ENCODE measurements at places on chromosomes 12 and 14.

GRCh38 chr12:126210448-126210847, 1145.2 kb downstream of the AACS start:
- no peak for DNase-seq

GRCh38 chr14:33480071-33480886, 470.6 kb downstream of the EGLN3 start:
- DNase-seq, result no peak

GRCh38 chr14:72605096-72605920, 288.6 kb downstream of the DPF3 start:
- DNase-seq, result no peak

- no peak for DNase-seq
Measured at GRCh38 chr14:56185992-56186391, 67.8 kb downstream of the PELI2 start.

DNA sequence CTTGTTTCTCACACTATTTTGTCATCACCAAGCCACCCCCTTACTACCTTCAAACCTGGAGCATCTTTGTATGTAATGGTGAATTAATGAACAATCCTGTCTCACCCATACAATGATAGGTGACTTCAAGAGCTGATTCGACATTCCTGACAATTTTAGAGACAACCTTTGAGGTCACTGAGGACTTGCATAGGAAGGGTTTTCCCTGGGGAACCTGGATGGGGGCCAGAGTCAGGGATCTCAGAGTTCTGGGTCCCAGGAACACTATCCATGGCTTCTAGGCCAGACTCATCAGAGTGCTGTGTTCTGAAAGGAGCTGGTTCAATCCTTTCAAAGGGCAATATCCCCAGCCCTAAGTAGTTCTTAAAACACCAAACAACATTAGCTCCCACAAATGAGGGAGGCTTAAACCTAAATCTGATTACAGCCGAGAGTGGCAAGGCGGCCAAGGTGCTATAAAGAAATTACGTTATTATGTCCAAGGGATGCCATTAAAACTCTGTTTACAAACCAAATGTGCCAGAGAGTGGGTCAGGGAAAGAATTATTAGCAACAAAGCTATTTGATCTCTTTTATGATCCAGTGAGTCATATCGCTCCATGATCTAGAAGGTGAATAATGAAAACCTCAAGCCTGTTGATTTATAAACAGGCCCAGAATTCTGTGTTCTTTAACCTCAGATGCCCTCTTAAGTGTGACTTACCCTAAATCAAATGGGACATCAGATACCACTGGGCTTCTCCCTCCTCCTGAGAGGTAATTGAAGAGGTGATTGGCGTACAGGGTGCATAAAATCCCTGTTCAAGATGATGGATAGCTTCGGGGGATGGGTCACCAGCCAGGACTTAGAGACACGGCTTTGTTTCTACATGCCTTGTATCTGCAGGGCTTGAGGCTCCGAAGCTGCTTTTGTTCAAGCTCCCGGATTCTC, 230.2 kb upstream of the TBX3 start:
- no peak for DNase-seq

DNA sequence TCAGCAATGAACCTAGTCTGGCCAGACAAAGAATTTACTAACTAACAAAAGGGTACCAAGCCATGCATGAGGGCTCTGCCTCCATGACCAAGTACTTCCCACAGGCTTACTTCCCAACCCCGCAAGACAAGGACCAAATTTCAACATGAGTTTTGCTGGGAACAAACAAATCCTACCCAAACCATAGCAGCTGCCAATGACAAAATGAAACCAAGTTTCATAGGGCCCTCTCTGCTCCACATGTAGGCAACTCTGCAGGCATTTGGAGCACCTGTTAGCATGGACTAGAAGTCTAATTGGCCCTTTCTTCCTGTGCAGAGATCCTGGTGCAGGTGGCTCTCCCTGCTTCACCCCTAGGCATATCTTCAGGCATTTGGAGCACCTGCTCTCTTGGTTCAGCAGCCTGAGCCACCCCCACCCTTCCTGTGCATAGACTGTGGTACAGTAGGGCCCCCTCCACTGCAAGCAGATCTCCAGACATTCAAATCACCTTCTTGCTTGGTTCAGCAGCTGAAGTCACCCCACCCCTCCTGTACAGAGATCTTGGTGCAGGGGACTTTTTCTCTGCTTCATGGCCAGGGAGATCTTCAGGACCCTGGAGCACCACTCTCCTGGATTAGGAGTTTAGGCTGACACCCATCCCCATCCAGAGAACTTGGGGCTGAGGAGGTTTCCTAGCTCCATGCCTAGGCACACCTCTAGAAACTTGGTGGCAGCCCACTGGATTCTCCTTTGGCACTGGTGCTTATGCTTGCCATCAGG, 308.7 kb downstream of the RPAP3 start:
- DNase-seq, result peak; percentile 28

GRCh38 chr12:72272091-72272661, at the start of gene TRHDE:
Gene TRHDE (plus strand): TSS chr12:72272370. CDS start chr12:72272644, 274 bp downstream.
- no peak for DNase-seq

DNA sequence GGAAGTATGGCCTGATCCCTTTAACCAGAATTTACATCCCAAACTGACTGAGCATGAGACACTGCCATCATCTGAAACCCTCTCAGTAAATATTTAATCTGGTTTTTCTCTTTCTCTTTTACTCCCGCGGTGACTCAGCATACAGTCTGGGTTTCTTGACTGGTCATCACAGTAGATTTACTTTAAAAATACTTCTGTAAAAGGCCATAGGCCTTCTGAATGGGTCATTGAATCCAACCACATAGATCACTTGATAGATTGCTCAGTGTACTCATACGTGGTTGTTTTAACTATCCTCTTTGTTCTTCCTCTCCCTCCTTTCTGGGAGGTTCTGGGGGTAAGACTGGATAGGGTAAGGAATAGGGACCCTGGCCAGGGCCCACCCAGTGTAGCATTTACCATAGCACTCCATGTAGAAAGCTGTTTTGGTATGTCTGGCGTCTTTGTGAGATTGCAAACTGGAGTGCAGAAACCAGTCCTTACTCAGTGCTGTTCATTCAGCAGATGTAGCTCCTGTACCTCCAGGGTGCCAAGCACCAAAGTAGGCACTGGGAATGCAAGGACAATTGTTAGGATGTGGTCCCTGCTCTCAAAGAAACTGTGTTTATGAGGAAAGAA, 165.7 kb downstream of the SRGAP1 start:
- no peak for DNase-seq

- no peak for DNase-seq
Measured at GRCh38 chr14:47040550-47040949, 389.0 kb upstream of the RPL10L start.

GRCh38 chr12:39401459-39401858, 41.5 kb downstream of the KIF21A start:
- no peak for DNase-seq

DNA sequence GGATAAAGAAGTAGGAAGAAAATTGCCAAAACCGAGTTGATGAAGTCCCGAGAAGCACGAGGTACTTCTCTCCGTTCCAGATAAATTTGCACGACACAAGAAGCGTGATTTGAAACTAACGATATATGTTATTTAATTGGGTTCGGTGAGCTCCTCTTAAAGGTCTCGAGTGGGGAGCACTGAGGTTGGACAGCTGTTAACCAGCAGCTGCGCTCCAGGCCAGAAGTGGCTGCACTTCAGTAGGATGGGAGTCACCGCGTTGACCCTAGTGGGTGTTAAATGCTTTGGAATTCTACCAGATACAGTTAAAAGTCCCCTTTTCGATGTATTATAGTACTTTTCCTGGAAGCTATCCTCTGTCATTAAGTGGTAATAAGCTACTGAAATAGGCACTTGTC, 953 bp upstream of the DCAF5 start:
- DNase-seq, result no peak

DNA sequence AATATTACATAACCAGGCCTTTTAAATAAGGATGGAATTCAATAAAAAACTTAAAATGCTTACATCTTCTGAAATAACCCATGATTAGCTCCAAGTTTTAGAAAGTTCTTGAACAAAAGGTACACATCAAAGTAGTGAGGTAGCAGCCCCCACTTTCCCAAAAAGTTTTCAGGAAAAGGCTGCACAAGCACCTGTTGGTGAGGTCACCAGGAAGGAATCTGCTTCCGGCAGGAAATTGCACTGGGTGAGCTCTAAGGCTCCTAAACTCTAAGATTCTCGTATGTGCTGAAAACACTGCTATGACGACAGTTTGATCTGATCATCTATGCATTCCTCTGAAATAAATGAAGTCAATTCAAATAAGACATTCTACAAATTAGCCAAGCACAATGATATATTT, 34.3 kb upstream of the TTC7B start:
- DNase-seq, result no peak

Measured in activated CD8-positive, alpha-beta memory T cell treated with anti-CD3 and anti-CD28 coated beads, Interleukin-2, amount 50 U/mL, for 4 hours (primary cell).